Activated CD4-positive, CD25-positive, alpha-beta regulatory T cell treated with anti-CD3 and anti-CD28 coated beads, Interleukin-2, amount 50 U/mL, for 24 hours (primary cell): ENCODE measurements at places on chromosomes 6 and 20.
A peak's percentile ranks its signal among the peaks of the same experiment; 100 is the strongest.

GRCh38 chr6:91580635-91581034, 993.8 kb upstream of the MAP3K7 start:
- ATAC-seq, result no peak

DNA sequence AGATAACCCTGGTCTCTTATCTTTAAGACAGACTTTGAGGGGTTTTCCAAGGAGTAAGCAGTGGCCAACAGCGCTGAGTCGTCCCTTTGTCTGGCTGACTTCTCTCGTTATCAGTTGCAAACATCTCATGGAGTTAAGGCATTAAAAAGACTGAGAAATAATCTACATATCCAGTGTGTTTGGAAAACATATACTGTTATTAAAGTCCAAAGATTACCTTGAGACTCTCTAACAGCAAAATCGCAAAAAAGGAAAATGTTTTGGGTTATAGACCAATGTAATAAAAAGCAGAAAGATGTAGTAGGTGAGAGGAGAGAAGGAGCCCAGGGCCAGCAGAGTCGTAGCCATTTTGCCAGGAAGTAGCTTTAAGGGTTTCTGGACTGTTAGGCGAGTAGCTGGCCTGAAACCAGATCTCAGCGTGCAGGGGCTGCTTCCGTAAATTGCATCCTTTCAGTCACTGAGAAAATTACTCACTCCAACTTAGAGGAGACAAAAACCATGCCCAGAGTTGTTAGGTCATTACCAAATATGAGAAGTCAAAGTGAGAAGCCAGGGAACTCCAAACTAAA, 24.6 kb downstream of the MYLK4 start:
- no peak for ATAC-seq

DNA sequence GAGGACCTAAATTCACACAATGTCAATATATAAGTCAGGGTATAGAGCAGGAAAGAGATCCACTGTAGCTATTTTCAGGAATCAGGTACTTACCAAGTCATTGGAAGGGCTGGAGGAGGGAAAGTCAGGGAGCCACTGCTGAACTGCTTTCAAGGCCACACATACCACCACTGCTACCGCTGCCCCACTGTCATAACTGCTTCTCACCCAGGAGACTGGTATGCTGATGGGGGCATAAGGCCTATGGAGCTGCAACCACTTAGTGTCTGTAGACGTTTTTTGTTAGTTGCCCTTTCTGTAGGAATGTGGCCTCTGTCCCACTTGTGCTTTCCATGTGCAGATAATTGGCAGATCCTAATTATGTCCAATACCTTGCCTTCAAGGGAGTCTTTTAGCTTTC, 5.4 kb downstream of the SMAP1 start:
- ATAC-seq, result no peak

DNA sequence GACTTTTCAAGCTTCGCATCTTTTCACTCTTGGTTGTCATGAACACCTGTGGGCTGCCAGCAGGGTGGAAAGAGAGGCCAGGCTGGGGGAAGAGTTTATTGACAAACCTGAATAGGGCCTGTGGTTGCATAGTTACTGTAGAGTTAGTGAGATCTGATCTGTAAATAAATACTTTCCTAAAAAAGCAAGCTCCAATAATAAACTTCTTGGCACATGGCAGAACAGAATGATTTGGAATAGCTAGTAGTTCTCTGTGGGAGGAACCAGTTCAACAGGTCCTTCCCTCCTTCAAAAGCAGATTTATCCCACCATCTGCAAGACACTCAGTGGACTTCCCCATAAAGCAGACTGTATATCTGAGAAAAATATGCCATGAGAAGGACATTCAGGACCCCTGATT, 445.0 kb downstream of the HACE1 start:
- ATAC-seq, result no peak

DNA sequence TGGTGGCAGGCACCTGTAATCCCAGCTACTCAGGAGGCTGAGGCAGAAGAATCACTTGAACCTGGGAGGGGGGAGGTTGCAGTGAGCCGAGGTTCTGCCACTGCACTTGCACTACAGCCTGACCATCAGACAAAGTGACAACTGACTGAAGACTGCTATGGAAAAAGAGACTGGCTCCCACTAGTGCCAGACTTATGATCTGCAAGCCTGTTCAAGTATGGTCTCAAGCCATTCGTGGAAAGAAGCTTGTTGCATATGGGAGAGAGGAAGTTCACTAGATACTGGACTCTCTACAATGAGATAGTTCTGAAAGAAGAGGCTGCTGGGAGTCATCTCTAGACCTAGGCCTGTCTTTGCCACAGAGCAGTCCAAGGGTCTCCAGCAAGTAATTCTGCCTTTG, 26.7 kb downstream of the MDN1 start:
- ATAC-seq, result no peak

- ATAC-seq, result peak; percentile 94
Observed at GRCh38 chr20:56373942-56374341, 15.2 kb downstream of the FAM210B start.

GRCh38 chr6:153044295-153044694, 41.8 kb upstream of the MTRF1L start:
- no peak for ATAC-seq

DNA sequence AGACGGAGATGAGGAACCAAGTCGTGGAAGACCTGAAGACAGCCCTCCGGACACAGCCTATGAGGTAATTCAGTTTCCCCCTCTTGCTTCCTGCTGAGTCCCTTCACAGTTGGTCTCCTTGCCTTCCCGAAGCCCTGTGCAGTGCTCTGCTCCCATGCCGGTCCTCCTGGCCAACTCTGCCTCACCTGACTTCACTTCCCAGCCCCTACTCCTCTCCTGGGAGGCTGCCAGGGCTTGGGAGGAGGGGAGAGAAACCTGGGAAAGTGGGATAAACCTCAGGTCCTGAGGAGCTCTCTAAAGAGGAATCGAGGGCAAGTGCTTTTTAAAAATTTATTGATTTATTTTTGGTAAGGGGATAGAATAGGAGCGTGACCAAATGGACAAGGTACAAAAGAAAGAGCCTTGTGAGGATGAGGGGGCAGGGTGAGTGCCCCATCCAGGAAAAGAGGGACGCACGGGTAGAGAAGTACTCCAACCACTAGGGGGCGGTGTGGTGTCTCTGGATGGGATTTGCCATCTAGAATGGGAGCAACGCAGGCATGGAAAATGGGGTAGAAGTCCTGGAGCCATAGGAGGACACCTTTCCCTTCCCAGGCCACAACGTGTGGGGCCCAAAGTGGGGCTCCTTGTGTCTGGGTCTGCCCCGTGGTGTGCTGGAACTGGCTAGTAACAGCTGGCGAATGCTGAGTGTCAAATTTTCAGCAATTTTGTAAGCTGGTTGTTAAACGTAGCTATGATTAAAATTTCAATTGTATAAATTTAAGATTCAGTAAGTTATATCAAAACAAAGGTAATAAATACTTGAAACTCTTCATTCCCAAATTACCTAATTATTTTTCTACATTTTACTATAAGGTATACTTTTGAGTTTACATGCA, 69.0 kb downstream of the MOCS1 start:
- no peak for ATAC-seq

GRCh38 chr6:1022719-1023118, 289.2 kb upstream of the FOXQ1 start:
- ATAC-seq, result no peak

DNA sequence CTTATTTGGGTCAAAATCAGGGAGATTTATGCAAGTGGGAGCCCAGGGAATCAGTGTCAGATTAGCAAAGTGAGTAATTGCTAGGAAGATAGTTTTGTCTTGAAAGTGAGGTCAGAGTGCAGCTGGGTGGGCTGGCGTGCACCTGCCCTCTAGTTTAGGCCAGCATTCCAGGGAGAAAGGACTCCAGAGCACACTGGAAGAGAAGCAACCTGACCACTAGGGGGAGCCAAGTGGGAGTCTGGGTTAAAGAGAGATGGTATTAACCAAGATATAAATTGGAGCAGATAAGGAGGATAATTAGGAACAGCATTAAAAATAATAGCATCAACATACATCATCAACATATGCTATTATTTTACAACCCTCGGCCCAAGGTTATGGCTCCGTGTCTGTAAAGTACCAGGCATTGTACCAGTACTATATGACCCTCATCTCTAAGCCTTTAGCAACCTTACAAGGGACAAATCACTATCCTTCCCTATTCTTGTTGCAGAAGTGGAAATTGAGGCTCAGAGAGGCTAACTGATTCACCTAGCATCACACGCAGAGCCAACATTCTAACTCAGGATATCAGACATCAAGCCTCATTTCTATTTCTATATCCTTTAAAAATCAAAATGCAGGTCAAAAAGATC, 57.8 kb downstream of the SLC2A10 start:
- no peak for ATAC-seq

GRCh38 chr20:5848711-5849505, 98.7 kb downstream of the SHLD1 start:
- peak; percentile 30 for ATAC-seq

DNA sequence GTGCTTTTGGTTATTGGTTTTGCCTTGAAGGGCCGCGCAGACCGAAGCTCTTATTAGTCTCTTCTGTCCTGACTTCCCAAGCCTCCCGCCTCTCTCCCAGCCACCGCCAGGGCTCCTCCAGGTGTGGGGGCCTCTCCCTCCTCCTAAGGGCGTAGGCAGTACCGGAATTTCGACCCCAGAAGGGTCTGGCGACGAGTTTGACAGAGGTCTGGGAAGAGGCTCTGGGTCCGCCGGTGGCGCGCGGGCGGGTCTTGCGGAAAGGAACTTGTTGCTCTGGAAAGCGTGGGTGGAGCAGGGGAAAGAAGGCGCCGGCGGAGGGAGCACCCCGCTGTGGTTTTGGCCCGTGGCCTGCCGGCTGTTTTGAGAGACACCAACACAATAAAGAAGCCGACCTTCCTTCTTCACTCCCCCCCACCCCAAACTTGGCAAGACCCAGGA, 1.8 kb downstream of the PCSK2 start:
- ATAC-seq, result no peak

GRCh38 chr6:125363824-125364165, 62.0 kb upstream of the HDDC2 start:
- ATAC-seq, result no peak

DNA sequence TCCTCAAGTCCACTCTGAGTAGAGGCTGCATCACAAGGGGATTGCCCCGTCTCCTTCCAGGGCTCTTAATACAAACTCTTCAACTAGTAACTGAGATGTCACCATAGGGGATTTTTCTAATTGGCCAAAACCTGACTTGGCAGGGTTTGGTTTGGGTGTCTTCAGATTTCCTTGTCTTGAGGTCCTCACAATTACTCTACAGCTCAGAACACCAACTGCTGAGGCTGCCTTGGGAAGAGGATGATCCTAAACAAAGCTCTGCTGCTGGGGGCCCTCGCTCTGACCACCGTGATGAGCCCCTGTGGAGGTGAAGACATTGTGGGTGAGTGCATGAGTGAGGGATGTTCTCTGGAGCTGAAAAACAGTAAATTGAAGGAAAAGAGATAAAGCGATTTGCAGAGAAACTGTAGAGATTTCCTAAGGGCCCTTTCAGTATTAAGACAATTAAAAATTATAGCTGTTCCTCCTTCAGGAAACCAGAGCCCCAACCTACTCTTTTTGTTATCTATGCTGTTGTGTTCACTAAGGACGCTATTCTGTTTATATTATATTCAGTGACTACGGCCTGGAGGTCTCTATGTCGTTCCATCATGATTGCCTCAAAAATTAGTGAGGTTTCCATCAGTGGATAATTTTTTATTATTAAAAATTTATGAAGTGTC, at the start of gene HLA-DQA1:
HLA-DQA1 (plus strand) TSS at position 188 of the 662 bp plus-strand sequence; CDS start at position 241, 53 bp downstream.
- peak; percentile 85 for ATAC-seq

DNA sequence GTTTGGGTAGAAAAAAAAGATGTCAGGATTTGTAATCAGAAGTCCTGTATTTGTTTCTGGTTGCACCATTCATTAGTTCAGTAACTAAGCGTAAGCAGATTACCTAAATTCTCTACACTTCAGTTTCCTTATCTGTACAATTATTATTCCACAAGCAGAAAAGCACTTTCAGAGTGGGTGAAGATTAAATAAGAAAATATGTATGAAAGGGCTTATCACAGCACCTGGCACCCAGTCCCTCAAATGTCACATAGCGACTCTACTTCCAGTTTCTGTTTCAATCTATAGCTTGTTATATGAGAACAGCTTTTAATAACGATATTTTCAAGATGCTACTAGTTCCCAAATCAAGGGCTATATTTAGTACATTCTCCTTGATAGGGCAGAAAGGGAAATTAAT, 31.4 kb downstream of the RGS17 start:
- ATAC-seq, result no peak

GRCh38 chr6:90294989-90295853, 1.4 kb downstream of the BACH2 start:
- ATAC-seq, result peak; percentile 29

DNA sequence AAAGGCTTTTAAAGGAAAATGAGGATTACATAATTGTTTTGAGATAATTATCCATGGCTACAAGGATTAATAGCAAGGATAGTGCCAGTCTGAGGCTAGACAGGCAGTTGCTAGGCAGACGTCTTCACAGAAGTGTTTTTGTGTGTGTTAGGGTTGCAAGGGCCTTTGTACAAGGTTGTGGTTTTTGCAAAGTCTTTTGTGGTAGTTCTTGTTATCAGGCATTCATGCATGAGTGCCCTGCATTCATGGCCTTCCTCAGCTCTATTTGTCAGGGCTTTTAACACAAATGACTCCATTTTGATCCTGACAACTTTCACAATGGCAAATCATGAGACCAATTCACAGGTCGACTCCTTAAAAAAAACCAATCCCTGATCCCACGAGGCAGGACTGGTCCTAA, 68.1 kb upstream of the TXNDC5 start:
- ATAC-seq, result no peak

- ATAC-seq, result no peak
Observed at GRCh38 chr6:151387175-151387970, 4.0 kb downstream of the ZBTB2 start.
